ENCODE measurements at places on chromosomes 12 and 14.

- no peak for DNase-seq
Measured at GRCh38 chr12:75487308-75487707, 6.8 kb downstream of the GLIPR1 start.

DNA sequence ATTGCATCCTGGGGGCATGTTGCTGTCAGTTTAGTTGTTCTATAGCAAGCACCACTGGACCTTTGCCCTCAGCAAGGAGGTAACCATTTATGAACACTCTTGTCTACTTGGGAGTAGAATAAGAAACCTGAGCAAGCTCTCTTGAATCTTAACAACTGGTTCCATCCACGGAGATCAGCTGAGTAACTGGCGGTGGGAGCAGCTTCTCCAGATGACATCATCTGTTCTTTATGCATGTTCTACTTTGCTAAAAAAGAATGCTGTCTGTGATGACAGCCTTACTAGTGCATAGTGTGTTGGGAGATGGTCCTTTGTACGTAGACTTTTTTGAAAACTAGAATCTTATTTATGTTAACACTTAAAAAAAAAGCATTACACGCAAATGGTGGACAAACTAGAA lies 17.7 kb downstream of the SLC4A8 start:
- no peak for DNase-seq

- no peak for DNase-seq
Measured at GRCh38 chr12:13337791-13338190, 141.3 kb downstream of the EMP1 start.

DNA sequence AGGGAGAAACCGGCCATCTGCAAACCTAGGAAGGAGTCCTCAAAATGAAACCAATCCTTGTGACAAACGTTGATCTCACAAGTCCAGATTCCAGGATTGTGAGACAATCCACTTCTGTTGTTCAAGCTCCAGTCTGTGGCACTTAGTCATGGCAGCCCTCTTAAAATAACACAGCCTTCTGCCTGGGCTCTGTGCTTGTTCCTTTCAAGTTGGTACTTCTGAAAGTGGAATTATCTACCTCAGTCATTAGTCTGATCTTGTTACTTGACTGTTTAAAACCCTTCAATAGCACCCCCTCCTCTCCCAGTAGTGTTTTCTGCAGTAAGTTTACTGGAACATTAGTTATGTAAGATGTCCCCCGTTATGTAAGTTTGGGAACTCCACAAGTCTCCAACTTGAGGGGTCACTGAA lies 111.0 kb upstream of the HIF1A start:
- no peak for DNase-seq

- DNase-seq: no peak
Measured at GRCh38 chr12:128796439-128797118, 27.2 kb downstream of the SLC15A4 start.

DNA sequence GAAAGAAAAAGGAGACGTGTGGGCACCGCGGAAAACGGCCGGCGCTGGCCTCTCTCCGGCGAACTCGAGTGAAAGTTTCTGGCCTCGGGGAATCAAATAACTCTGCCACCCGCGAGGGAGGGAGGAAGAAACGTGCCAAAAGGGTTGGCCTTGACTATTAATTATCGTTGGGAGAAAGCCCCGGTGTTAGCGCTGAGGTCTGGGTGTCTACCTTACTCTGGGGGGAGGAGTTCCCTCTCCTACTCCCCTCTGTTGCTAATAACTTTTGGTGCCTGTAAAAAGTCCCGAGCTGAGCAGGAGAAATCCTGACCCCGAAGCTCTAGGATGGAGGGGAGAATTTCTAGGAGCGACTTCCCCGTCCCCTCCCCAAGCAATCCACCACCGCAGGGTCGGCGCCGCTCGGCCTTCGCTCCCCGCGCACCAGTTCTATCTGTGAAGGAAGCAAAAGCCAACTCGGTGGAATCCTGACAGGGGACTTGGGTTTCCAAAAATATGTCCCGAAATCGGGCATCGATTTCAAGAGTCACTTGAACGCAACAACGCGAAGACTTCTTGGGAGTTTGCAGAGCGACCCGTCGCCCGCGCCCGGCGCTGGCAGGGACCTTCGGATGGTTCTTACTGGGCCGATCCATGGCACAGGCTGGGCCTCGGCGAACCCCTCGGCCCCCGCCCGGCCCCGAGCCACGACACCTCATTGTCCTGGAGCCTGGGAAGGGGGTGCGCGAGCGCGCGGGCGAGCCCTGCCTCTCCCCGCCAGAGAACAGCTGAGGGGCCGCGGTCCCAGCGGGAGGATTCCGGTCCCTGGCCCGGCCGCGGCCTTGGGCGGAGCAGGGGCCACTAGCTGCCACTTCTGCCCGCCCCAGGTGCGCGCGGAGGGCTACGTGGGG lies 1.7 kb downstream of the OTX2 start:
- DNase-seq: no peak

- DNase-seq: no peak
Measured at GRCh38 chr14:72448212-72448611, 445.7 kb downstream of the DPF3 start.

DNA sequence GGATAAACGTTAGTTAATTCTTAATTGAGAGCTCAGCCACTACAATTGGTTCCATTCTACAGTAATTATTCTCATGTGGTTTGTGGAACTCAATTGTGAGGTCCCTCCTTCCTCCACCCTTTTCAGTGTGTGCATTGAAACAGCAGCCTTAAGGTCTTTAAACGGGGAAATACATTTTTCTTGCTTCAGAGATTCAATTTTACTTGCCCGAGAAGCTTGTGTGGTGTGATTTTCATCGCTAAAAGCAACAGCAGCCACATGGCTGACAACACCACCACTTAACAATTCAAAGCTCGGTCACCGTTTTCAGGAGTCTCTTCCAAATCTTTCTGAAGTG lies 733 bp upstream of the PPFIBP1 start:
- no peak for DNase-seq

DNA sequence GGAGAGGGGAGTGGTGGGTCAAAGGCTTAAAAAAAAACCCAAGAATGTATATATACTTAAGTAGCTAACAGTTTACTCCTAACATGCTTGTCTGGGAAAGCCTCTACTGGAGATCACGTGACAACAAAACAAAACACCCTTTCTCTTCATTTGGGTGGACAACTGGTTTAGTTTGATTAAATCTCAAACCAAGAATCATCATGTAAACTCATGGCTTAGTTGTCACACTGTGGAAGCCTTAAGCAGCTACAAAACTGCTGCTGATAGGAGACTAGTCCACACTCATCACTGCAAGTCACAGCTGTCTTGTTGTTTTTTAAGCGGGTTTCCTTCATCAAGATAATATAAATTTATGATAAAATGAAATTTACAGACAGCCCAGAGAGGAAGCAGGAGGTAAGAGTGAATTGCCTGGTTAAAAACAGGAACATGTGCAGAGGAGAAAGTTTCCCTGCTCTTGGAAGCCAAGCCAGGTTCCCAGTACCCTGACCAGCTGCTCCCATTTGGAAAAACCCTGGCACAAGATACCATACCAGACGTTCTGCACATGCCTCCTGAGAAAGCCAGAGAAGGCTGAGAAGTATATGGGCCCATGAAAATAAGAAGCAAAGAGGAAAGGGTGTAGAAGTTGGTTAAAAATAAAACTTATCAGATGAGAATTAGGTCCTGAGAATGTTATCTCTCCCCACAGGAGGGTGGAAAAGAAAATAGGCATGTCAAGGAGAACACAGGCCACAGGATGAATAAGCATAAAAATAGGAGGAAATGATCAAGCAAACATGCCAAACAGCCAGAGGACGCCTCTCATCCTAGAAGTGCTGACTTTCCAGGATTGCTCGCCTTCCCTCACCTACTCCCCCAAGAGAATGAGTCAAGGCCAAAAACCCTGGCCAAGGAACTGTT lies 34.0 kb downstream of the EGLN3 start:
- DNase-seq: no peak

DNA sequence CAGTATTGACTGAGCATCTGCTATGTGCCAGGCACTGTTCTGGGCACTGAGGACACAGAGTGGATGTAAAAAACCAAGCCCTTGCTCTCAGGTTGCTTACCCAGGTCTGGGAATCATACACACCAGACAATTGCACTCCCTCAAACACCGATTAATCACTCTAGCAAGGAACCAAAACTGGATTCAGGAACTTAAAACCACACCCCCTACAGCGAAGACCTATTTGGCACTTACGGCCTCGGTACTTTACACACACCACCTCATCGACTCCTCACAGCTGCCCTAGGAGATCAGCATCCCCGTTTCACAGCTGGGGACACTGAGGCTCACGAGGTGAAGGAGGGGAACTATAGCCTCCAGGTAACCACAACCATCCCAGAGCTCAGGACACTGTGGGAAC lies 1.6 kb downstream of the GLTP start:
- no peak for DNase-seq

DNA sequence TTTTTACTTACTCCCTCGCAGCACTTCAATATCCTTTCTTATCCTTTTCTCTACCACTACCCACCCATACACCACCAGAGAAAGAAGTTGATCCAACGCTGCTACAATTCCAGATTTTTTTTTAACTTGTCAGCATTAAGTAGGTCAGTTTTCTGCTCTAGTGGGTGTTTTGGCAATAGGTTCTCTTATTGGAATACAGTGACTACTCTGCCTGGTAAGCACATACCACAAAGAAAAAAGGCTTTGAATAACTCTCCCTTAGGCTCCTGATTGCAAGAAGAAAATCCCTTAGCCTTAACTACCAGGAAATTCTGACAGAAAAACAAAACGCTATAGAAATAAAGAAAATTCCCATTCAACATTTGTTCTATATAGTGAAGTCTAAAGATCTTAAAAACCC lies 72.0 kb downstream of the NUMB start:
- no peak for DNase-seq

DNA sequence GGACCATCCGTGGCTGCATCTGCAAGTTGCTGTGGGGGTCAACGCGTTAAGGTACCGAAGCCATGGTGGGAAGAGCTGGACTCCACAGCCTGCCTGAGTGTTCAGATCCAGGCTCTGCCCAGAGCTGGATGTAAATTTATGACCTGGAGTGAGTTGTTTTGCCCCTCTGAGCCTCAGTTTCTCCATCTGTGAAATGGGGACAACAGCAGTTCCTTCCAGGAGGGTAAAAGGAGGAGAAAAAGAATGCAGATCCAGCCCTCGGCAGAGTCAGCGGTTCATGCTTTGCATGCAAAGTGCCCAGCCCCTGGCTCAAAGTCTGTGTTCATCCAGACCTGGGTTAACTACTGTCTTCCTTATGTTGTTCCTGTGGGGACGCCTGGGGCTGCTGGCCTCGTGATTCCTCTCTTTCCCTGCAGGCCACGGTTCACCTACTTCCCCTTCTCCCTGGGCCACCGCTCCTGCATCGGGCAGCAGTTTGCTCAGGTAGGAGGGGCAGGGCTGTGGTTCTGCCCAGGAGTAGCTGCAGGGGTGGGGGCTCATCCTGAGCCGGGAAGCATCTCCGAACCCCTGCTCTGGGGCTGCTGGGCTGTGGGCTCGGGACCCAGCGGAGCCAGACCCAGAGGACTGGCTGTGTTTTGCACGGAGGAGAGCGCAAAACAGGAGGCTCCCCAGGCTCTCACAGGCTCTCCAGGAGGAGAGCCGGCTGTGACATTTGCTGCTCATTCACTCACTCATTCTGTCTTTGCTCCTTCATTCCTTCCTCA lies 41.9 kb downstream of the CYP46A1 start:
- DNase-seq: peak; percentile 50

DNA sequence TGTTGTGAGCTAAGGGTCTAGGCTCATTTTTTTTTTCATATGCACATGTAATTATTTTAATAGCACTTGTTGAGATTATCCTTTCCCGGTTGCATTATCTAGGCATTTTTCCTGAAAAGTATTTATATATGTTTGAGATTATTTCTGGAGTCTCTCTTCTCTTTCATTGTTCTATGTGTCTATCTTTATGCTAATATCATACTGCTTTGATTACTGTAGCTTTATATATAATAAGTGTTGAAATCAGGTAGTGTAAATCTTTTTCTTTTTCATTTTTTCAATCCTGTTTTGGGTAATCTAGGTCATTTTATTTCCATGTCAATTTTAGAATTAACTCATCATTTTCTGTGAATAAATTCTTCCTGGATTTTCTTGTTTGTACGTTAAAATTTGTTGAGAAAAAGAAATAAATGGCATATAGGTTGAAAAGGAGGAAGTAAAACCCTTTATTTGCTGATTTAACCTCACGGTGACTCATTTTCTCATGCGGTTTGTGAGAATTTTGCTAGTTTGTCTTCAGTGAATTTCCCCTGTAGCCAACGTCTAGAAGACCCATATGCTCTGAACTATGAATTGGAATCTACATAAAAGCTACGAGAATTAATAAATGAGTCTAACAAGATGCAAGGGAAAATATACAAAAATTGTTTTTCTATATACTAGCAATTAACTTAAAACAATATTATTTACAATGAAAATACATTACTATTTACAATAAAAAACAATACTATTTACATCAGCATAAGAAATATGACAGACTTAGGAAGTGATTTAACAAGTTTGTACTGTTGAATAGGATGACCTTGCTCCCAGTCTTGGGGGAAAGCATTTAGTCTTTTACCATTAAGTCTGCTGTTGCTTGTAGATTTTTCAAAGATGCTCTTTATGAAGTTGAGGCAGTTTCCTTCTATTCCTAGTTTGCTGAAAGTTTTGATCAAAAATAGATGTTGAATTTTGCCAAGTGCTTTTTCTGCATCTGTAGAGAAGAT lies 105.0 kb downstream of the SNAPC1 start:
- DNase-seq: no peak

DNA sequence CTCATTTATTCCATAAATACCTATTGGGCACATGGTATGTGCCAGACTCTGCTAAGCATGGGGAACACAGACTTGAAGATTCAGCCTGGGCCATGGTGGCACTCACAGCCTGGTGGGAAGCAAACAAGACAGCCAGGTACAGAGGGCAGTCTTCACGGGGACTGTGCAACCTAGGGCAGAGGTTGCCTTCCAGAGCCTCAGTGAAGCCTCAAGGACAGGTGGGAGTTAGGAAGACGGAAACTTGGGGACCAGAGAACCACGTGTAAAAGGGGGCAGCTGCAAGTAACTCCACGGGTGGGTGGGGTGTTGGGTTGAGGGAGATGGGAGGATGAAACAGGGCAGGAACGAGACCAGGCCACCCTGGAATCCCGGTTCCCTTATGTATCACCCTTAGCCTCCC lies 980 bp upstream of the LTBR start:
- no peak for DNase-seq

DNA sequence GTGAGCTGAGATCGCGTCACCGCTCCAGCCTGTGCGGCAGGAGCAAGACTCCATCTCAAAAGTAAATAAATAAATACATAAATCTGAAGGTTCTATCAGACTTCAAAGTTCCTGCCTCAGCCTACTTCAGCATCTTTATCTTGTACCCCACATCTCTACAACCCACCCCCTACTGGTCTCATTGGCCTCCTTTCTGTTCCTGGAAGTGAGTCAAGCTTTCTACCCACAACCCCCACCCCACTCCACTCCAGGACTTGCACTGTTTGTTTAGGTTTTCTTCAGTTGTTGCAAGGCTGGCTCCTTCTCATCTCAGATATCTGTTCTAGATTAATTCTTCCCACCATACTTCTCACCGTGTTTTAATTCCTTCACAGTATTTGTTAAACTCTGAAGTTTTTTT lies 714 bp upstream of the PSMC6 start:
- no peak for DNase-seq

DNA sequence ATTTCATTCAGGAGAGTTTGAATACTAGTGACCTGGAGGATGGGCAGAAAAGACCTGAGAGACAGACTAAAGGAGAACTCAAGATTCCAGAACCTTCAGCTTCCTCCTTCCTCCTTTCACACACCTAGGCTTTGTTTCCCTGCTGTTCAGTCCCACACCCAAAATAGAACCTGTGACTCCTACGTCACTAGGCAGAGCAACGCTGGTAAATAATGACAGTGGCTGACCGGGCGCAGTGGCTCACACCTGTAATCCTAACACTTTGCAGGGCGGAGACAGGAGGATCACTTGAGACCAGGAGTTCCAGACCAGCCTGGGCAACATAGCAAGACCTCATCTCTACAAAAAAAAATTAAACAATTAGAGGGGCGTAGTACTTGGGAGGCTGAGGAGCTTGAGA lies 166.4 kb upstream of the FKBP4 start:
- DNase-seq: no peak

Data from spleen (tissue), 13 donors.